ENCODE measurements at places on chromosomes 2 and 18.

DNA sequence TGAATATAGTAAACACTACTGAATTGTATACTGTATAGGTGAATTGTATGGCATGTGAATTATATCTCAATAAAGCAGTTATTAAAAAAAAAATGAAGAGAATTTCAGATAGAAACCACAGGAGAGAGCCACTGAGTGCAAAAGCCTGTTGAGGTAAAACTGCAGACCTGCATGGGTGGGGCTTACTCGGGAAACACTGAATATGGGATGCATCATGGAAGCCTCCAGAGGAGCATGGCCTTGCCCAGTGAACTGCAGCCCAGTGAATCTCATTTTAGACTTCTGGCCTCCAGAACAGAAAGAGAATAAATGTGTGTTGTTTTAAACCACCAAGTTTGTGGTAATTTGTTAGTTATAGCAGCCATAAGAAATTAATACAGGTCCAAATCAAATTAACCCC, 15.7 kb downstream of the GPATCH11 start:
- DNase-seq: no peak

DNA sequence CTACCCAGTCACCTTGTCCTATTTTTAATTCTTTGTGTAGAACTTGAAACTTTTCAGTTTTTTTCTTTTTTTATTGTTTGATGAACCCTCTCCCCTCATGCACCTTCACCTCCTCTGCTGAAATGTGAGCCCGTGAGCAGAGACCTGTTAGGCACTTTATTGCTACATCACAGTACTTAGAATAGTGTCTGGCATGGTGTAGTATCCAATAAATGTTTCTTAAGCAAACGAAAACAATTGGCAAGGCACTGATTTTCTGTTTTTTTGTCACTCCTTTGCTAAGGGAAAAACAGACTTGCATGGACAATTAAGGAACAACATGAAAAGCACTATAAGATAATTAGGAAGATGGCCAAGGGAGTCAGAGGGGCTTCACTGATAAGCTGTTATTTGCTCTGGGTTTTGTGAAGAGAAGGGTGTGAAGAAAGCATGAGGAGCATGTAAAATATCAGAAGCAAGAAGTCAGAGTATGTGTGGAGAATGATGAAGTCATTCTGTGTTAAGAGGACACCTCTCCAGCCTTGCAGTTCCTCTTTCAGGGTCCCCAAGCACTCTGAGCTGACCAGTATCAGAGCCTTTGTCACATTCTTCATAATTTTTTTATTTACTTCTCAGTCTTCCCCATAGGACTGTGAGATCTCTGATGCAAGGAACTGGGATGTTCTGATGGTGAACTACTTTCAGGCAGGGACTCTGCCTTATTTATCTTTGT, 99.7 kb upstream of the CAVIN2 start:
- no peak for DNase-seq

DNA sequence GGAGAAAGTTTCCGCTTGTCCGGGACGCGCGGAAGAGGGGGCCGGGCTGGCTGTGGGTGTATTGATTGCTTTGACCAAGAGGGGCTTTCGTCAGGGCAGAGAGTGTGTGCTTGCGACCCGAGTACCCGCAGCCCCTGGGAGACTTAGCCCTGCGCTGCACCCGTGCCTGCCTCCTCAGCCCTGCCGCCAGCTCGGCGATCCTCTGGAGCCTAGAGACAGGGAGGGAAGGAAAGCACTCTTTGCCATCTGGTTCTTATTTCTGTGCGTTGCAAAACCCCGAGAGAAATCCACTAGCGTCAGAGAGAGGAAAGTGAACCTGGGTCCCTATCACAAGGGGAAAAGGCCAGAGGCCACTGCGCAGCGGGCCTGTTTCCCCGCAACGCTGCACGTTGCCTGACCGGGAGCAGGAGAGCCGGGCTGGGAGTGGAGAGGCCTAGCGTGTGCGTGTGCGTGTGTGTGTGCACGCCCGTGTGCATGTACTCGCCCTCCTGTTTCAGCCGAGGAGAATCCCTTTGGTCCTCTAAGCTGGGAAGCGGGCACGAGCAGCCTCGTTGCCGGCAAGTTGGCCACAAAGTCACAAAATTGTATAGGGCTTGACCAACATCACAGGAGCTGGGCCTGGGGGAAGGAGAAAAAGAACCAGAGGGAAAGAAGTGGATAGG, 1.7 kb downstream of the SIX3 start:
- no peak for DNase-seq

DNA sequence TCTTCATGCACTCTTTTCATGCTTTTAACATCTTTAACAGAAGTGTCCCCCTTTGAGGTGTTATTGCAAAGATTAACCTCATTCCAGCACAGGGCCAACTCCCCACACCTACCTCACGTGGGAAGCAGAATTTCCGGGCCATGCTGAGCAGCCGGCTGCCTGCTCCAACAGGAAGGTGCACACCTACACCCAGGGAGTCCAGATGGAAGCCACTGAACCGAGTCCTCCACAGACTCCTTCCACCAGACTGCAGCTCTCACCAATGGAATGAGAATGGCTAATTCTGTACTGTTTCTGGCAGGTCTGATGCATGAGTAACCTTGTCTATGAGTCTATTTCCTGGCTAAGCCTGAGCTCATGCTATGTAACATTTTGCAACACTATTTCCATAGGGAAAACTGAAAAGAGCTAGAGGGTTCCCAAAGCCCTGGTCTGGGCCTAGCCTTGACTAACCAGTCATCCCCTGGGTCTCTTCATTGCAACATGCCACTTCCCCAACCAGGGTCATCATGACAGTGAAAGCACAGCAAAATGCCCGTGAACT, 11.0 kb downstream of the ERFE start:
- no peak for DNase-seq

- no peak for DNase-seq
These were observed 175.5 kb upstream of the KLF7 start for GRCh38 chr2:207341112-207341750.

DNA sequence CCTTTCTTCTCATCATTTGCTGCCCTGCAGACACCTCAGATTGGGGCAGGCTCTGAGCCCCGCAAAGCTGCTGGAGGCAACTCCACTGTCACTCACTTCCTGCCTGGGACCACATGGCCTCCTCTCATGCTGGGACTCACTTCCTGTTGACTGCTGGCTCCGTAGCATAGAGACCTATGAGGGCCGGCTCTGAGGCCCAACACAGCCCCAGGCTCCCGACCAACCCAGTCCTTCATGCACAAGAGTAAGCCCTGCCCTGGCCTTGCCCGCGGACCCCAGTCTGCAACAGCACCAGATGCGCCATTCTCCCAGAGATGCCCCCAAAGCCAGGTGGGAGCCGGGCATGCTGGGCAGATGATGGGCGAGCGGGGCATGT, 55.7 kb downstream of the DNMT3A start:
- DNase-seq: no peak

- no peak for DNase-seq
These were observed 321.0 kb upstream of the HS6ST1 start for GRCh38 chr2:128639693-128640092.

GRCh38 chr2:160680294-160680693, 186.7 kb upstream of the RBMS1 start:
- DNase-seq: no peak

DNA sequence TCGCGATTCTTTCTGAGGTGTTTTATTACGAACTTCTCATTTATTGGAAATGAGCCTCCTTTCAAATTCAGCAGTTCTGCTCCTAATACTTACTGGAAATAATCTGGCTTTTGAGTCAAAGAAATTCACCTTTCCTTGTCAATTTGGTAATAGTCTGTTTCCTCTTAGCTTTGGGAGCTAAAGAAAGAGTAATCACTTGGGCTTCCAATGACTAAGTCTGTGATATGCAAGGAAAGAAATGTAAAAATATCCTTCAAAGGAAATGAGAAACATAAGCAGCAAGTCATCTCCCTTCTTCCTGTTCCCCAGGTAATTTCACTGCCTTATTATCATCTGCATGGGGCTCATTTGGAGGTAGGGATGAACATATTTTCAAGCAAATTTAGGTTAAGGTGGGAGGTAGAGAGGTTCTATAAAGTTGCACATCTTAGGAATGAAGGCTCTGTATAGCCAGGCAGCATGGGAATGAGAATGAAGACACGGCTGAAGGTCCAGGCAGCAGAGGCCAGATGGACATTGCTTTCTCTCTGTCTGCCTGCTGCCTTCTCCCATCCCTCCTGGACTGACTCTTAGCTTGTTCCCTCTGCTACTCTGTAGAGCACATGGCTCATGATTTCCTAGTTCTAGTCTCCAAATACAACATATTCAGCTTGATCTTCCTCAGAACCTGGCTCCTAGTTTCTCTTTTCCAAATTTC, 1.0 kb downstream of the SPP2 start:
- DNase-seq: no peak

GRCh38 chr2:80482276-80482675, 177.7 kb upstream of the LRRTM1 start:
- no peak for DNase-seq

GRCh38 chr2:37610638-37611289, 60.7 kb downstream of the CDC42EP3 start:
- no peak for DNase-seq

GRCh38 chr18:11944252-11944651, 36.1 kb upstream of the MPPE1 start:
- DNase-seq: no peak

GRCh38 chr2:184004948-184005672, 593.2 kb upstream of the ZNF804A start:
- DNase-seq: no peak

GRCh38 chr18:12310762-12311161, 2.7 kb downstream of the TUBB6 start:
- DNase-seq: no peak

DNA sequence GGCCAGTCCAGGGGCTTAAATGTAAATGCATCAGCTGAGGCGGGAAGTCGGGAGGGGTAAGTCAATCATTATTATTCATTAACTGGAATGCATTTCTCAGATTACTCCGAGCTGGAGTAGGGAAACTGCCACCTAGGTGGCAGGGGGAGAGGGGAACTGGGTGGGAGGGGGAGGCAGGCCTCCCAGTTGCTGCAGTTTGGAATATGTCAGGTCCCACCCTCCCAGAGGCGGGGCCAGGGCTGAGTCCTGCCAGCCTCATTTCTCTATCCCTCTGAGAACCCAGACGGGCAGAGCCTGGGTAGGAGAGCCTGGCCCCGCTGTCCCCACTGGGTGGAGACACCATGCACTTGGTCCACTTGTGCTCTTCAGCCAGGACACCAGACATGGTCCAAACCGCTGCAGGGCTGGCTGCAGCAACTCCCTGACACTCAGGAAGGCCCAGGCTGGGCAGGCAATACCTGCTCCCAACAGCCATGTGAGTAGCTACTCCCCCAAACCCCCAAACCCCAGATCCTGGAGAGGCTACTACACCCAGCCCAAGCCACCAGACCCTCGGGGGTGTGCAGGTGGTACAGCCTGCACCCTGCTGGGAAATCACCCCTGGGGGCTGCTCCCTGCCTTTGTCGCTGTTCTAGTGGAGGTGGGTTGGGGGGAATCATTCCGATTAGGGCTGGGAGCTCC, at the start of gene GPBAR1:
TSS of gene GPBAR1 (plus strand) at position 274 of the 681 bp plus-strand sequence. CDS start 1,710 bp downstream, outside the sequence.
- no peak for DNase-seq

DNA sequence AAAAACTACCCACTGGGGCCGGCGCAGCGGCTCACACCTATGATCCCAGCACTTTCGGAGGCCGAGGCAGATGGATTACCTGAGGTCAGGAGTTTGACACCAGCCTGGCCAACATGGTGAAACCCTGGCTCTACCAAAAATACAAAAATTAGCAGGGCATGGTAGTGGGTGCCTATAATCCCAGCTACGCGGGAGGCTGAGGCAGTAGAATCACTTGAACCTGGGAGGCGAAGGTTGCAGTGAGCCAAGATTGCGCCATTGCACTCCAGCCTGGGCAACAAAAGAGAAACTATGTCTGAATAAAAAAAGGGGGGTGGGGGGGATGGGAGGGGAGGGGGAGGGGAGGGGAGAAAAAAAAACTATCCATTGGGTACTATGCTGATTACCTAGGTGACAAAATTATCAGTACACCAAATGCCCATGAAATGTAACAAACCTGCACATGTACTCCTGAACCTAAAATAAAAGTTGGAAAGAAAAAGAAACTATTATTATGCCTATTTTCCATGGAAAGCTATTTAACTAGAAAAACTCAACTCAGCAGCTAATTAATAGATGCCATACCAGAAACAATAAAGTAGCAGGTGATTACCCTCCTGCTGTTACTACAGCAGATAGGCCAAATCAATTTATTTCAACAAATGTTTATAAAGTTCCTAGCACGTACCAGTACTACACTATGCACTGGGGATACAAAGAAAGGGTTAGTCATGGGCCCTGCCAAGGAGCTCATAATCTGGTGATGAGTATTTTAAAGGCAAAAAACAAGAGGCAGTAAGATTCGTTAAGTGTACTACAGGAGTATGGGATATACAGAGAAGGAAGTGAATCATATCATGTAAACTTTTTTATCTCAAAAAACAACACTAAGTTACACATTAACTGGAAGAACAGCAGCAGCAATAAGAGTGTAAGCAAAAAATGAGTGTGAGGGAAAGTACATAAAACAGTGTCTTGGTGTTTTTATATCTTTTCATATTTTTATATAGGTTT, 112.8 kb upstream of the SLC39A10 start:
- DNase-seq: no peak

DNA sequence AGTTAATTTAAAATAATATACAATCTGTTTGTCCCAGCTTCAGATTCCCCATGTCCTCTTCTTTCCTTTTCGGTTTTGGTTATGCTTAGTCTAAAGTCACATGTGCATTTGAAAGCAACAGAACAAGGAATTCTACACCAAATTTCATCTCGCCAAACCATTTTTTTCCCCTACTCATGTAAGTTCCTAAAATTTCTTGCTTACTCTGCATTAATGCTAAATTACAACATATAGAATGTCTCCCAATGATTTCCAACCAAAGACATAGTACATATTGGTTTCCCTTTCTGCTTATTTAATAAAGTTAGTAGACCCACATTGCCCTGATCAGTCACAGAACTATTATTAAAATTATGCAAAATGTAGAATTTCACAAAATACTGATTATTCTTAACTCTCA, 212.3 kb downstream of the ARHGAP15 start:
- no peak for DNase-seq

DNA sequence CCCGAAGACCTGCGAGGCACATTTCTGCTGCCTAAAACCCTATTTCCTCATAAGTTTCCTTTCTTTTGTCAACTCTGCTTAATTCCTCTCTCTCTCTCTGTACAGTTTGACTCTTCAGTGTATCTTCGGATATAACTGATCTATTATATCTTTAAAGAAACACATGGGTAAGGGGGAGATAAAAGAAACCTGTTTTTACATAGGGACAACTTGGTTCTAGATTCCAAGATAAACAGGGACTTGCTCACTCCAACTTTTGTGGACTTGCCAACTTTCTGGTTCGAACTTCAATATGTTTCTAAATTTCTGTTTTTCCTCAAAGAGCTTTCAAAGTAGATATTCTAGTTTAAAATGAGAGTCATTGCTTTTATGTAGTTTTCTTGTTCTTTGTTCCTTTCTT, 182.7 kb upstream of the EPC2 start:
- DNase-seq: no peak
